ENCODE measurements at places on chromosomes 3 and 15. TPM values are rescaled to one million over a fixed set of nuclear protein-coding genes. Genes with fewer than 3 reads are reported as not detected.

The SLC9C1 gene
- total RNA-seq = 1.7 TPM

The BAHD1 gene
- 11.7 TPM for total RNA-seq

The LSAMP gene
- not detected for total RNA-seq

The CELSR3 gene
- 1.7 TPM for total RNA-seq

The RBP2 gene
- not detected for total RNA-seq

The ST6GAL1 gene
- 21.7 TPM for total RNA-seq

The MTHFS gene
- 21.7 TPM for total RNA-seq

The PIGZ gene
- 4.7 TPM for total RNA-seq

The GOLGA8S gene
- total RNA-seq = not detected

The FETUB gene
- not detected for total RNA-seq

The NFKBIZ gene
- 27.0 TPM for total RNA-seq
